ENCODE measurements at places on chromosomes 7 and 10. TPM values are rescaled to one million over a fixed set of nuclear protein-coding genes. Genes with fewer than 3 reads are reported as not detected.

GRCh38 chr7:151166629-151167196, 781 bp downstream of the GBX1 start:
- DNase-seq: no peak

INHBA gene
- total RNA-seq: 8.9 TPM

GRCh38 chr7:40721342-40721949, 586.6 kb downstream of the SUGCT start:
- no peak for DNase-seq

DNA sequence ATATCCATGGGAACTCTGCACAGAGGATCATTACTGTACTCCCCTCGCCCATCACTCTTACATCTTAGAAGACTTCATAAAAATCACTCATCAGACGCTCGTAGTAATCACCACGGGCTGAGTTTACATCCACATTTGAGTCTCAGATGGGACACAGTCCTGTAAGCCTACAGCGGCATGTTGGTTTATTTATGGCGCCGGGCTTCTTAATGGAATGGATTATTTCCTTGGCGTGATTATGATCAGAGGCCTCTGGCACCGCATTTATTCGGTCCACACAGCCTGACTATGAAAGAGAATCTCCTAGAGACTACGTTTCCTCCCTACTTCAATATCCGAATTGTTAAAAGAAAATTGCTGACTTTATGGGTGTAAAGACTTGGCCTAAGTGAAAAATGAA, 123.5 kb upstream of the FRMD4A start:
- no peak for DNase-seq

SFRP4 gene
- not detected for total RNA-seq

DNA sequence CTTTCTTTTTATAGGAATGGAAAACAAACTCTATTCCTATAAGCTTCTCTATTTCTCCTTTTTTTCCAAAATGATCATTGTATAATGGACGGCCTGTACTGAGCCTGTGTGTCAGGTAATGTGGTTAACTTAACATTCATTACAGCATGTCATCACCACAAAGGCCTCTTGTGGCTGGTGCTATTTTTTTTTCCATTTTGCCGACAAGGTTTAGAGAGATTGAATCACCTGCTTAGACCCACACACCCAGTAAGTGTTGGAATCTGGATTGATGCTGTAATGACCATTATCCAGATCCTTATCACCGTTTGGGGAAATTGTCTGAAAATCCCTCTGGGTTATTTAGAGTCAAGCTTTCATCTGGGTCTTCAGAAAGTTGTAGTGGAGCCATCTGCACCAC, 18.5 kb downstream of the AKR1B15 start:
- DNase-seq: no peak

DNA sequence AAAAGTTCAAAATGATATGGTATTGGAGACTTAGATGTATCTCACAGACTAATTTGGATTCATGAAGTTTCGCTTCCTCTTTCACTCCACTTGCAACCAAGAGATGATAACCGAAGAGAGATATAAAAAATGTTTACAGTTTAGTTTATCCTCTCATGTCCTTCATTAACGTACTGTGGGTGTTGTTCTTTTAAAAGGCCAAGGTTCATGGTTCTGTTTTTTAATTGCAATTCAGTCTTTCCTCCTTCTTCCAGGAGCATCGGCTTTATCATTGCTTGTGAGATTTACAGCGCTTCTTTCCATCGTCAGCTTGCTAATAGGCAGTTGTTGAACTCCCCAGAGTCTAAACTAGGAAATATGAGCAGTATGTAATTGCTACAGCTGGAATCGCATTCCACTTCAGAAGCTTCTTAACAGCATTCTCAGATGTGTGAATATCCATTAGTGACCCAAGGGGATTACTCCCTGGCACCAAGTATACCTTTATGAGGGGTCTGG, 75.9 kb upstream of the HGF start:
- DNase-seq: no peak

IL2RA gene
- total RNA-seq: not detected

ABCB1 gene
- total RNA-seq: 13.3 TPM

- DNase-seq: no peak
Observed at GRCh38 chr7:36562121-36562520, 162.2 kb downstream of the AOAH start.

UBE3C gene
- 81.8 TPM for total RNA-seq

Measured in epithelial cell of proximal tubule (primary cell).